ENCODE measurements at places on chromosomes 5 and 9.

GRCh38 chr9:133505186-133505830 lies 19.5 kb downstream of the MYMK start:
- peaks cover 10% of the 10 kb centered on the region for H3K27me3 ChIP-seq
- peak overlapping the region; percentile 43 for H3K27ac ChIP-seq

DNA sequence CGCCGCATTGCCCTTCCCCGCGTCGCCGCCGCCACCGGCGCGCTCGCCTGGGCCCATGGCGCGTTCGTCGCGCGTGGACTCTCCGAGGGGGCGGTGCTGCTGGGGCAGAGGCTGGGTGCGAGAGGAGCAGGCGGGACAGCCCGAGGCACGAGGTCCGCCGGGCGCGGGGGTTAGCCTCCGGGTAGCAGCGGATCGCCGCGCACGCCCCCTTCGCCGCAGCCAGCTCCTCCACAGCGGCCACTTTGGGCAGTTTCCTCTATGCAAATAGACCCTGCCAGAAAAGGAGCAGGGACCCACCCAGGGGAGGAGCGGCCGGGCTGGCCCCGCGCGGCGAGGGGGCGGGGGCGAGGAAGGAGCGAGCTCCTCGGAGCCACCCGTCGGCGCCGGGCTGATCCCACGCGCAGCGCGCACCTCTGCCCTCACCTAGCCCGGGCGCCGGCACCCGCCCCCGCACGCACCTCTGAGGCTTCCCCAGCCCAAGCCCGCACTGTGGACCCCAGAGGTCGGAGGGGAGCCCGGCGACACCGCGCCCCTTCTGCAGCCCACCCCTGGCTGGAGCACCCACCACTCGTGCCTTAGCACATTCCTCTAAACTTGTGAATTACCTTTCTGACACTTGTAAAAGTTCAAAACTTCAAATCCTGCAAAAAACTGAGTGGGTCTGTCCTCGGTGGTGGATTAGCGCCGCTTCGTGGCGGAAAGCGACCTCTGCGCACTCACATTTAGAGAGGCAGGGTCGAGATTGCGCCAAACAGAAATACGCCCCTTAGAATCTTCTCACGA lies at the start of gene COL23A1:
Gene COL23A1 (minus strand): TSS at position 253 of the 783 bp plus-strand sequence.
- H3K36me3 ChIP-seq, result no peaks in the 10 kb centered on the region
- H3K4me1 ChIP-seq, result peaks cover 30% of the 10 kb centered on the region
- peak within 1 kb of the TSS; percentile 58 for H3K4me3 ChIP-seq
- H3K27ac ChIP-seq, result no peak within 1 kb of the TSS
- H3K27me3 ChIP-seq, result peaks cover 14% of the 10 kb centered on the region

GRCh38 chr5:1728846-1729245 lies 70.8 kb downstream of the MRPL36 start:
- peak; percentile 59 for DNase-seq
- H3K4me1 ChIP-seq, result no peaks in the 10 kb centered on the region
- peaks cover 20% of the 10 kb centered on the region for H3K27me3 ChIP-seq
- H3K4me3 ChIP-seq, result no peak overlapping the region
- H3K36me3 ChIP-seq, result no peaks in the 10 kb centered on the region

- DNase-seq, result no peak
- no peak overlapping the region for H3K4me3 ChIP-seq
- H3K4me1 ChIP-seq, result no peaks in the 10 kb centered on the region
- no peaks in the 10 kb centered on the region for H3K36me3 ChIP-seq
- H3K27me3 ChIP-seq, result no peaks in the 10 kb centered on the region
Observed at GRCh38 chr9:30944225-30944569, 1440.2 kb upstream of the ACO1 start.

DNA sequence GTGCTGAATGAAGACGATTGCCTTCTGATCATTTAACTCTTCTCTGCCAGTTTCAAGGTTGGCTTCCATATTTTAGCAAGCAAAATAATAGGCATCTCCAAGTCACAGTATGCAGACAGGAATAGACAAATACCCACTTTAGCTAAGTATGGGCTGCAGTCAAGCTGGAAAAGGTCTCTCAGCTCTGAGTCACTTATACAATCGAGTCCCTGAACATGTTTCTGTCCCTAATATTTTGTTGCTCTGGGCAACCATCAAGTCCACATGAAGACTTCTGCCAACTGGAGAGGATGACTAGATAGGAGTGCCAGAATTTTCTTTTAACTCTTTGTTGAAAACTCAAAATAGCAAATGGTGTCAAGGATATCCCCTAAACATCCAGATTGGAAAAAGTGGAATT lies 575.3 kb downstream of the RAB3C start:
- DNase-seq, result no peak
- H3K27me3 ChIP-seq, result no peaks in the 10 kb centered on the region
- H3K4me3 ChIP-seq, result no peak overlapping the region
- no peak overlapping the region for H3K27ac ChIP-seq
- H3K4me1 ChIP-seq, result no peaks in the 10 kb centered on the region

DNA sequence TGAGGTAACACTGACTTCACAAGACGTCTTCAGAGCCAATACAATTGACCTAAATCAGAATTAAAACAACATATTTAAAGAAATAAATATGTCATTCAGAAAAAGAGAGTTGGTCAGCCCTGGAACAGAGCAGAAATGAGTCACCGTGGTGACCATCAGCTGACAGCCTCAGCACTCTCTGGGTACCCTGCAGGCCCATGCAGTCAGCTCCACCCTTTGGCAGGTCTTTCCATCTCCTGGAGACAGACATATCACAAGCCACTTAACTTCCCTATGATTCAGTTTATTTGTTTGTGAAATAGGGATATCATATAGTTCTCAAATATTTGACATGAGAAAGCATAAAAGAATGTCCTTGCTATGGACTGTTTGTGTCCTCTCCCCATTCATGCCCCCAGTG lies 151.6 kb upstream of the MEF2C start:
- H3K36me3 ChIP-seq, result no peaks in the 10 kb centered on the region
- no peak for DNase-seq
- no peak overlapping the region for H3K4me3 ChIP-seq
- no peaks in the 10 kb centered on the region for H3K4me1 ChIP-seq
- H3K27me3 ChIP-seq, result no peaks in the 10 kb centered on the region
- H3K27ac ChIP-seq, result no peak overlapping the region

DNA sequence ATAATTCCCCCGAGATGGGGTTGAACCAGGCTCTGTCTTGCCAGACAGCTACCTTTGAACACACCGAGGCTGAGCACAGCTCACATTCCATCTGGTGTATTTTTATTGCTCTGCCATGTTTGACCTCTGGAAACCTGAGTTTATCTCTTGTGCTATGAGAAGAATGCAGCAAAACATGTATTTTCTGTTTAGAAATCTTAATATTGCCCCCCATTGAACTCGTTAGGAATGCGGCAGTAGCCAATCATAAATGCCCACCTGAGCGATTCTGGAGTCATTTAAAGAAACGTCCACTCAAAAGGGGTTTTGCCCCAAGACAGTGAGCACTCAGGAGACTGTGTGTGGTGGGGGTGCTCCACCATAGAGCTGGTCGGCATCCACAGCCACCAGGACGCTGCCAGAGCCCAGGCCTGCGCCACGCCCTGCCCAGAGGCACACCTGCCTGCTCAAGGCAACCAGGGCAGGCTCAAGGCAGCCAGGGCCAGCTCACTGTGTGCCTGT lies 26.9 kb downstream of the FGD3 start:
- H3K27me3 ChIP-seq, result no peaks in the 10 kb centered on the region
- H3K4me1 ChIP-seq, result peaks cover 16% of the 10 kb centered on the region
- no peak for DNase-seq
- H3K27ac ChIP-seq, result no peak overlapping the region
- H3K36me3 ChIP-seq, result no peaks in the 10 kb centered on the region

DNA sequence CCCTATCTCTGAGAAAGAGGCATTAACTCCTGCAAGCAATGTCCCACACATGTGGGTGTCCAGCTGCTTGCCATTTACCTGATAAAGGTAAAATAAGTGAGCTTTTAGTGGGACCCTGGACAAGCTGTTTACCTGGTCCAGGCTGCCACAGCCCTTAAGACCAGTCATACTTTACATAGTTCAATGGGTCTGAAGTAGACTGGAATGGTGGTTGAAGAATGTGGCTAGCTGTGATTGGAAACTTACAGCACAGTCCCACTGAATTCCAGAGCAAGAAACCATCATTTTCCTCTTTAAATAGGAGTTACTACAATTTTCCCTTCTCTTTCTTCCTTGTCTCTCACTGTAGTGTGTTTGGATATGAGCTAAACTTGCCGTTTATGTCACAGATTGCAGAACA lies 60.6 kb downstream of the GGTA1 start:
- H3K27me3 ChIP-seq, result no peaks in the 10 kb centered on the region
- H3K4me1 ChIP-seq, result no peaks in the 10 kb centered on the region
- DNase-seq, result no peak
- no peak overlapping the region for H3K27ac ChIP-seq
- H3K4me3 ChIP-seq, result no peak overlapping the region

- DNase-seq, result no peak
- H3K4me3 ChIP-seq, result no peak overlapping the region
- H3K27ac ChIP-seq, result no peak overlapping the region
- H3K4me1 ChIP-seq, result peaks cover 3% of the 10 kb centered on the region
- no peaks in the 10 kb centered on the region for H3K27me3 ChIP-seq
- peaks cover 91% of the 10 kb centered on the region for H3K36me3 ChIP-seq
Observed at GRCh38 chr9:36221667-36222066, 30.9 kb downstream of the CLTA start.

GRCh38 chr5:77087484-77088261 lies 588 bp upstream of the ZBED3 start:
- DNase-seq, result peak; percentile 62
- peak overlapping the region; percentile 91 for H3K27ac ChIP-seq
- H3K27me3 ChIP-seq, result no peaks in the 10 kb centered on the region
- H3K4me1 ChIP-seq, result peaks cover 15% of the 10 kb centered on the region
- peak overlapping the region; percentile 70 for H3K4me3 ChIP-seq

GRCh38 chr9:107214915-107215314 lies 68.2 kb upstream of the RAD23B start:
- no peaks in the 10 kb centered on the region for H3K36me3 ChIP-seq
- no peaks in the 10 kb centered on the region for H3K4me1 ChIP-seq
- H3K27me3 ChIP-seq, result no peaks in the 10 kb centered on the region
- H3K27ac ChIP-seq, result no peak overlapping the region
- no peak for DNase-seq

- H3K27ac ChIP-seq, result no peak overlapping the region
- no peak for DNase-seq
- H3K36me3 ChIP-seq, result peaks cover 25% of the 10 kb centered on the region
- no peak overlapping the region for H3K4me3 ChIP-seq
Observed at GRCh38 chr5:175494264-175495183, 16.2 kb downstream of the SFXN1 start.

DNA sequence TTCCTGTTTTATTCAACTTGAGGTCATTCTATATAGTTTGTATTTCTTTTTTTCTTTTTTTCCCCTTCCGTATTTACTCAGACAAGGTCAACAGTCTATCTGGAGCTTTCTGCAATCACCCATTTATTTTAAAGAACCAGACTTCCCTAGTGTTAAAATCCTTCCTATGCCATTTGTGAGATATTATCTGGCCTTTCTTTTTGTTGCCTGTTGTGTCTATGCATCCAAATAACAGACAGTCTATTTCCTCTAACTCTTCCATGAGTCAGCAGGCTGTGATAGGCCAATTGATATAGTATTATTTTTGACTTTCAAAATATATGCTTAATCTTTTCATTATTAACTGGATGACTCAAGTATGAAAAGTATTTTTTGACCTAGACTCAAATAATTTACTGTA lies 291.2 kb upstream of the PTPRD start:
- H3K27me3 ChIP-seq, result no peaks in the 10 kb centered on the region
- no peaks in the 10 kb centered on the region for H3K4me1 ChIP-seq
- H3K27ac ChIP-seq, result no peak overlapping the region

DNA sequence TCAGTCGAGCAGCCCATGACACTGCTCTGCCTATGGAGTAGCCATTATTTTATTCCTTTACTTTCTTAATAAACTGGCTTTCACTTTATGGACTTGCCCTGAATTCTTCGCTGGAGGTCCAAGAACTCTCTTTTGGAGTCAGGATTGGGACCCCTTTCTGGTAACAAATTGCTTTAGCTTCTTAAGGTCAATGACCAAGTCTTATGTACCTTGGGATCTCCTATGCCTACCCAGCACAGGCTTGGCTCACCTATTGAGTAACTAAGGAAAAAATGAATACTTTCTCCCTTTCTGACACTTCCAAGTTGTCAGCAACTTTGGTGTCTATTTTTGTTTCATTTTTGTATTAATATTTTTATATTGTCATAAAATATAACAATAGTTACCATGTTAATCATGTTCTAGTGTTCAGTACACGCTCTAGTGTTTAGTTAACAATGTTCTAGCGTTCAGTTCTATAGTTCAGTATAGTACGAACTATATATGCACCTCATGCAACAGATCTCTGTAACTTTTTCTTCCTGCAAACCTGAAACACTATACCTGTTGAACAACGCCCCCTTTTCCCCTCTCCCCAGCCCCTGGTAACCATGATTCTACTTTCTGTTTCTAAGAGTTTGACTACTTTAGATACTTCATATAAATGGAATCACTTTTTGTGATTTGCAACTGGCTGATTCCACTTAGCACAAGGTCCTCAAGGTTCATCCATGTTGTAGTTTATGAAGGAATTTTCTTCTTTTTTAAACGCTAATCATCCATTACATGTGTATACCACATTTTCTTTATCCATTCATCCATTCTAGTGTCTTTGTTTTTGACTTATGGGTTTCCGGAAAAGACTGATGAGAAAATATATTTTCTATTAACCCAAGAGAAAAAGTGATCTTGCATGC lies 1.8 kb upstream of the RHOBTB3 start:
- DNase-seq, result no peak
- H3K4me1 ChIP-seq, result peaks cover 52% of the 10 kb centered on the region
- H3K27ac ChIP-seq, result peak overlapping the region; percentile 4
- no peak overlapping the region for H3K4me3 ChIP-seq
- no peaks in the 10 kb centered on the region for H3K36me3 ChIP-seq
- no peaks in the 10 kb centered on the region for H3K27me3 ChIP-seq

- H3K4me1 ChIP-seq, result no peaks in the 10 kb centered on the region
- no peaks in the 10 kb centered on the region for H3K36me3 ChIP-seq
- no peak for DNase-seq
- H3K27me3 ChIP-seq, result no peaks in the 10 kb centered on the region
- no peak overlapping the region for H3K4me3 ChIP-seq
- no peak overlapping the region for H3K27ac ChIP-seq
Observed at GRCh38 chr9:78958892-78959291, 612.9 kb upstream of the TLE4 start.

DNA sequence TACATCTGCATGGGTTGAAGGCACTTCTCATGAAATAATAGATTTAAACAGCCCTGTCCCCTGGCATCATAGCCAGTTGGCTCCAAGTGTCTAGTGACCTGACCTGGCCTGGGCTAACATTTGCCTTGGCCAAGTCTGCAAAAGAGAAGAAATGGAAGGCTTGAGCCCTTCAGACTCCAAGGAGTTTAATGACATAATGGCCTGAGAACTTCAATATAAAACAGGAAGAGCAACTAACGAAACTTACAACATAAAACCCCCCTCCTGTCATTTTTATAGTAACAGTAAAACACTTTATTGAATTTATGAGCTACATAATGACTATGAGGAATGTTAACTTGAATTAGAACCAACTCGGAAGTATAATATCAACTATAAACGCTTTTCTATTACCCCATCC lies 218.8 kb upstream of the TBCA start:
- DNase-seq, result no peak
- no peak overlapping the region for H3K27ac ChIP-seq
- H3K27me3 ChIP-seq, result no peaks in the 10 kb centered on the region
- no peak overlapping the region for H3K4me3 ChIP-seq
- H3K4me1 ChIP-seq, result no peaks in the 10 kb centered on the region

- H3K4me3 ChIP-seq, result no peak overlapping the region
- no peaks in the 10 kb centered on the region for H3K27me3 ChIP-seq
- H3K36me3 ChIP-seq, result peaks cover 5% of the 10 kb centered on the region
- no peak for DNase-seq
- no peaks in the 10 kb centered on the region for H3K4me1 ChIP-seq
Observed at GRCh38 chr5:122999947-123000563, 36.5 kb downstream of the PPIC start.

- DNase-seq, result no peak
- peaks cover 24% of the 10 kb centered on the region for H3K4me1 ChIP-seq
- peak overlapping the region; percentile 51 for H3K27ac ChIP-seq
- no peaks in the 10 kb centered on the region for H3K27me3 ChIP-seq
- H3K36me3 ChIP-seq, result peaks cover 11% of the 10 kb centered on the region
Observed at GRCh38 chr5:95779611-95780010, 42.9 kb downstream of the GLRX start.
